Smooth muscle cell of trachea (primary cell): ENCODE measurements at places on chromosomes 11 and 22. TPM values are rescaled to one million over a fixed set of nuclear protein-coding genes. Genes with fewer than 3 reads are reported as not detected.

The OR52N4 gene
- total RNA-seq: not detected in 2 replicates

The GGTLC2 gene
- total RNA-seq: not detected in 2 replicates

The CNGA4 gene
- 0.33 TPM in 1 of 2 replicates, not detected in the other for total RNA-seq

The HBG2 gene
- not detected in 2 replicates for total RNA-seq

The CBLIF gene
- total RNA-seq: not detected in 2 replicates

The INS gene
- not detected in 2 replicates for total RNA-seq

The SYCE3 gene
- total RNA-seq: not detected in 2 replicates

The C11orf91 gene
- 0.33 TPM in 1 of 2 replicates, not detected in the other for total RNA-seq

The RTN4RL2 gene
- total RNA-seq: 0.33 TPM in 1 of 2 replicates, not detected in the other

The P2RX6 gene
- 3.6 and 9.3 TPM in 2 replicates for total RNA-seq

The OR1S2 gene
- not detected in 2 replicates for total RNA-seq

The DMC1 gene
- 2.8 and 15.3 TPM in 2 replicates for total RNA-seq

The PRR5 gene
- 3.3 and 26.0 TPM in 2 replicates for total RNA-seq

The TNNT3 gene
- total RNA-seq: 0.50 TPM in 1 of 2 replicates, not detected in the other

The MPPED2 gene
- 0.33 and 0.44 TPM in 2 replicates for total RNA-seq

The OR10AG1 gene
- total RNA-seq: not detected in 2 replicates

The GALNT18 gene
- total RNA-seq: 3.8 and 4.6 TPM in 2 replicates

The MPZL3 gene
- 0.17 and 0.29 TPM in 2 replicates for total RNA-seq

The OVCH2 gene
- total RNA-seq: not detected in 2 replicates

The CPT1A gene
- 50.9 and 53.9 TPM in 2 replicates for total RNA-seq
